Muscle of back (tissue), 13 donors: ENCODE measurements at places on chromosomes 1 and 21.

DNA sequence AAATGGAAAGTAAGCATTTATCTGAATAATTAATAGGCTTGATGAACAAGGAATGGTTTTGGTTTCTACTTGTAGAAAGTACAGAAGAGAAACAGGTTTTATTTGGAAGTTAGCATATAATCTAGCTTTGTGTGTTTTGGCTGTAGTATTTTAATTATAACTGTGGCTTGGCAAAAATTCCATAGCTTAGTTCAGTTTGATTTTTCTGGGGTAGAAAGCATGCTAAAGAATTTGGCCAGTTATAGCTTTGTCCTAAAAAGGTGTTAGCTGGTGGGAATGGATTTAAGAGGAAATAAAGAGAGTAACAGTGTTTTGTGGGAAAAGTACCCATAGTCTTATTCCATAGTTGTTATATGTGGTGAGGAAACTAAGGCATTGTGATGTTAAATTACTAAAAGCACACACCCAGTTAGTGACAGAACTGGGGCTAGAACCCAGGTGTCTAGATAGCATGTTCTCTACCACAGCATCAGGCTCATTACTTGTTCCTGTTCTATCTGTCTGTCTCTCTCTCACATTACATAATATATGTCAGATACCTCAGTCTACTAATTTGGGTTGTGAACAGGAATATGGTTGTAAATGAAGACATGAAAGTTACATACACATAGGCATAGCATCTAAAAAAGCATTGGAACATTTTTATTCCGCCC lies 55.0 kb downstream of the MPZL1 start:
- DNase-seq = no peak

DNA sequence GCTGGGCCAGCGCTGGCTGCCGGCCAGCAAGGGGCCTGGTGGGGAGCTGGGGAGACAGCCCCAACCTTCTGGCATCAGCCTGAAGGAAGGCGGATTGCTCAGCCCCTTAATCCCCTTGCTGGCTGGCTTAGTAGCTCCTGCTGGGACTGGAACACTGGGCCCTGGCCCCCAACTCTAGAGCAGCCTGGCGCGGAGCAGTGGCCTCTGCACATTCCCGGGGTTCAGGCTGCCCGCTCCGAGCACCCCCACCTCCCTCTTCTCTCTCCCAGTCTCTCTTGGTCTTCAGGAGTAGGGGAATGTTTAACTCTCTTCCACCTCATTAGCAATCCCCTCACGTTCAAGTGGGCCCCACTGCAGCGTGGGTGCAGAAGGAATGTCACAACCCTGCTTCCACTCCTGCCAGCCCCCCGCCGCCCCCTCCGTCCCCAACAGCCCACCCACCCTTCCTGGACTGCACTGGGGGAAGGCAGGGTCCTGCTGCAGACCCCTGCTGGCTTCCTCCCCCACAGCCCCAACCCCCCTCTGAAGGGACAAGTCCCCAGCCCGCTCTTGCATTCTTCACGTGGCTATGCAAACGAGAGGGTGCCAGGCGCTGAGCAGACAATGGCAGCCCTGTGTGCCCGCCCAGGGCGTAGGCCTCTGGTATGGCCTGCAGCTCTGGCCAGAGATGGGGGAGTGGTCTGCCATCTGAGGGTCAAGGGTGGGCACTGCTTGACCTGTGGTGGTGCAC lies 980 bp upstream of the CLDN19 start:
- DNase-seq = no peak

DNA sequence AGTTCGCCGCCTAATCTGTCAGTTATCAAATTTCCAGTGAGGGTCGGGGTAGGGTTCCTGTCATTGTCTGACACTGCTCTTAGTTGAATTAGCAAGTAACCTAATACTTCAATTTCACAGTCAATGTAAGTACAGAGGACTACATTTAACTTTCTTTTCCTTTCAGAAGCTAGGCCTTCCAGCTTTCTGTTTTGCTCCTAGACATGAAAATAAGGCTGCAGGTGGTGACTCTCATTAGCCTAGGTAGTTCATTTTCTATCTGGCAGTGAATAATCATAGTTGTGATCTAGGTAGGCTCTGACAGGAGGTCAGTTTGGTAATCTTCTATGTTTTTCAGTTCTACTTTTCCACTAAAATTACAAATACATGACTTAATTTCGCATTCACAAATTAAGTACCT lies 783.1 kb downstream of the MRPL39 start:
- no peak for DNase-seq

DNA sequence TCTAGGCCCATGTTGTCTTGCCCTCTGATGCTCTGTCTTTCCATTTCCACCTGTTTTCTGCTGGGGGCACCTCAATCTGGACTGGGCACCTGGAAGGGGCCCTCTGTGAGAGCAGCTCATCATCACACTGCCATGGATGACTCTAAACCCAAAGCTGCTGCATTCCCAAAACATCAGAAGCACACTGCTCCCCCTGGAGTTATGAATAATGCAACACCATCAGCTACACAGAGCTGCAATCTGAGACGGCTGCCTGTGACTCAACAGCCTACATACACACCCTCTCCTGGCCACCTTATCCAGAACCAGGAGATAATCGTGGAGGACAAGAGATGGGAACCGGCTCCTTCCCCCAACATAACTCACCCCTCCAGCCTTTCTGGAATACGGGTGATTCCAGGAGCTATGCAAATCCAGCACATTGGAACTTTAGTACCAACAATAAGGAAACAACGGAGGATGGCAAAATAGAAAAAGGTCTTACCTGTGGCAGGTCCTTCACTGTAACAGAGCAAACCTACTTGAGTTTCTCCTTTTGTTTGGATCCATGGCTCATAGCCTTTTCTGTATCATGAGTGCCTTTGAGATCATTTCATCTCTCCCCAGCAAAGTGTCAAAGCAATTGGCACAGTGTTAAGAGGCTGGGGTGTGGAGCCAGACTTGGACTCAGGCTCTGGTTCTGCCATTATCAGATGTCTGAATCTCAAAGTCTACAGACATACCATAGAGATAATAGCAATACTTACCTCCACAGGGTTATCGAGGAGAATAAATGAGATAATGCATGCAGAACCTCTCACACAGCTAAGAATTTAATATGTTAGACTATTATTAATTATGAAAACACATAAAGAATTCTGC lies 29.3 kb downstream of the AK2 start:
- DNase-seq = peak; percentile 43

DNA sequence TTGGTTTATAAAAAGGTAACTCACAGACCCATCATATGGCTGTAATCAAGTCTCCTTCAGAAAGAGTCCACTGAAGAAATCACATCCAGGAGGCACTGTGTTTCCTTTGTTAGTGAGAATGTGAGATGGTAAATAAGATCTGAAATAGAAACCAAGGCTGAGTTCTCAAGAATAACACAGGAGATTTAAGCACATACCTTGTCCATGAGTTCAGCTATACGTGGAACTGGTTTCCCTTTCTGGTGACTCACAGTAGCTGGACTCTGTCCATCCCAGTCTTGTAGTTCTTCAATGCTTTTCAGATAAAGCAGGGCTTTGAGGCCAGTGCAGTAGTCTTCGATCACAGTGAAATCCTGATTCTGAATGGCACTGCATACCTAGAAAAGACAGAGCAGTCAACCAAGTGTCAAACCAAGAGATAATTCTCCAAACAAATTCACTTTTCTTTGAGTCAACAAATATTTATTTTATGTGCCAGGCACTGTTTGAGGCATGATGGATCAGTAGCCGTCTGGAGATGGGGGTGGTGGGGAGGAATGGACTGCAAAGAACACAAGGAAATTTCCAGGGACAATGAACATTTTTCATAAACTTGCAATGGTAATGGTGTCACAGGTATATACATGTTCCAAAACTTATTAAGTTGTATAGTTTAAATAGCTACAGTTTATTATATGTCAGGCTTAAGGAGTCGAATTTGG lies 471.4 kb downstream of the PTBP2 start:
- peak; percentile 90 for DNase-seq

- DNase-seq = no peak
Observed at GRCh38 chr1:54542962-54543539, 5.0 kb upstream of the ACOT11 start.

GRCh38 chr1:19123837-19124236 lies 86.2 kb downstream of the UBR4 start:
- DNase-seq = no peak

DNA sequence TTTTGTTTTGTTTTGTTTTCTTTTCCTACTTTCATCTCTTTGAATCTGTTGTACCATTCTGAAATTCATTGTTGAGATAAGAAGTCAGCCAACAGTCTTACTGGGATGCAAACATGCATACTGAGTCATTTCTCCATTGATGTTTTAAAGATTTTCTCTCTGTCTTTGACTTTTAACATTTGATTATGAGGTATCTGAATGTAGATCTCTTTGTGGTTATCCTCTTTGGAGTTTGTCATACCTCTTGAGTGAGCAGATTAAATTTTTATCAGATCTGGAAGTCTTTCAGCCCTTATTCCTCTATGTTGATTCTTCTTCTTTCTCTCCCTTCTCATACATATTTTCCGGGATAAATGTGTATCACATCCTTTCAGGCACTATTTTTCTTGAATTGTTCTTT lies 406.9 kb upstream of the NCAM2 start:
- no peak for DNase-seq

GRCh38 chr1:246063013-246063616 lies 444.0 kb downstream of the SMYD3 start:
- no peak for DNase-seq

GRCh38 chr1:110482662-110483307 lies 31.8 kb downstream of the PROK1 start:
- no peak for DNase-seq

GRCh38 chr1:43482215-43482614 lies 28.5 kb upstream of the HYI start:
- DNase-seq = no peak

GRCh38 chr1:198278943-198279342 lies 122.1 kb downstream of the NEK7 start:
- DNase-seq = no peak

- DNase-seq = no peak
Observed at GRCh38 chr1:206497363-206497762, 10.0 kb upstream of the RASSF5 start.

- no peak for DNase-seq
Observed at GRCh38 chr1:114234408-114235124, 80.9 kb upstream of the SYT6 start.

DNA sequence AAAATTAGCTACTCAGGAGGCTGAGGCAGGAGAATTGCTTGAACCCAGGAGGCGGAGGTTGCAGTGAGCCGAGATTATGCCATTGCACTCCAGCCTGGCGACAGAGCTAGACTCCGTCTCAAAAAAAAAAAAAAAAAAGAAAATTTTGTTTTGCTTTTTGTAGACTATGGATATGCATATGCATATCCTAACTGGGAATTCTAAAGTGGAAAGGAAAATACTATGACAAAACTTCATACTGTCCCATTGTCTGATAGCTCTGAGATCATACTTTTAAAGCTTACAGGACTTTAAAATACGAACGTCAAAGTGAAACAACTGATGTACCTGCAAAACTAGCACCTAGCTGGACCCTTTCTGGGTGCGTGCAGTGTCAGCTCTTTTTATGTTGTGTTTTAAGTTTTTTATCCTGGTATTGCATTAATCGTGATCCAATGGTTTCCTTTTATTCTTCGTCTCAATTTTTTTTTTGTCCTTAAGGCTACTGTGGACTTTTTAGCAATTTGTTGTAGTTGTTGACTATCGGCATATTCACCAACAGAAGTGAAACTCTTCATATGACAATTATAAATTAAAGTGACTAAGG lies 19.2 kb downstream of the SPRTN start:
- no peak for DNase-seq

GRCh38 chr1:118504867-118505266 lies 319.8 kb upstream of the SPAG17 start:
- peak; percentile 68 for DNase-seq

DNA sequence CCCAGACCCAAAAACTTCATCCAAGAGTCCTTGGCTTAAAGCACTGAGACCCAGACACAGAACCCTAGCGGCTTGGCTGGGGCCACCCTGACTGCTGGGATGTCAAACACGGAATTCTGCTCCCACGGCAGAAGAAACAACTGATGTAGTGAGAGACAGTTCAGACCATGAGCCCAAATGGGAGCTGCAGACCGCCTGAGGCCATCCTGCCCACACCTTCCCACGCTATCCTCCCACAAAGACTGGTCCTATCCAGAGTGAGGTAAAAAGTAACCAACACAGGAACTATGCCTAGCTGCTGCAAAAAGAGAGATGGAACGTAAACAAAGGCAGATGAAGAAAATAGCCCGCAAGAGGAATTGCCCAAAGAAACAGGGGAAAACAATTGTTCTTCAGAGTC lies 203.3 kb downstream of the PTPRU start:
- no peak for DNase-seq

DNA sequence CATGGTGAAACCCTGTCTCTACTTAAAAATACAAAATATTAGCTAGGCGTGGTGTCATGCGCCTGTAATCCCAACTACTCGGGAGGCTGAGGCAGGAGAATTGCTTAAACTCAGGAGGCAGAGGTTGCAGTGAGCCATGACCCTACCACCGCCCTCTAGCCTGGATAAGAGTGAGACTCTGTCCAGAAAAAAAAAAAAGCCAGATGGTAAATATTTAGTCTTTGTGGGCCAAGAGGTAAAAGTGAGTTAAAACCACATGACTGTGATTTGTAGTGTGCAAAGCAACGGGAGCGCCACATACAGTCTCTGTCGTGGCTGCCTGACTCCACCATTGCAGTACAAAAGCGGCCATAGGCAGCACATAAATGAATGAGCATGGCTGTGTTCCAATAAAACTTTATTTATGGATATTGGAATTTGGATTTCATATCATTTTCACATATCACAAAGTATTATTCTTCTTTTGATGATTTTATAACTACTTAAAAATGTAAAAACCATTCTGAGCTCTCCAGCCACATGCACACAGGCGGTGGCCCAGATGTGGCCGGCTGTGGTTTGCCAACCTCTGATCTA lies 51.8 kb upstream of the CASZ1 start:
- DNase-seq = no peak

GRCh38 chr1:202807451-202807925 lies 733 bp downstream of the KDM5B start:
- no peak for DNase-seq

GRCh38 chr1:9591669-9592509 lies 3.2 kb downstream of the TMEM201 start:
- no peak for DNase-seq

DNA sequence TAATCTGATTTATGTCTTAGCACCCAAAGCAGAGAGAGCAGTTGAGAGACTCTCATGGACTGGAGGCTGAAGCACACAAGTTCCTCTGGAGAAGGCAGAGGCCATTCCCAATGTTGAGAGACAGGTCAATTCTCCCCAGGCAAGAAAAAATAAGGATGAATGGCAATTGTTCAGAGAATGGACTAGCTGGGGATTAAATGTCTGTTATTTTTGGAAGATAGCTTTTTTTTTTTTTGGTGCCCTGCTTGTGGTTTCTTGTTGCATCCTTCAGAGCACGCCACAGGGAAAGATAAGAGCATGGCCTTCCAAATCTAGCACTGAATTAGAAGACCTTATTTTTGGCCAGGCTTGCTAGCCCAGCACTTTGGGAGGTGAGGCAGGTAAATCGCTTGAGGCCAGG lies 65.6 kb upstream of the ERRFI1 start:
- DNase-seq = no peak
